ENCODE measurements at places on chromosomes 6 and 20.

DNA sequence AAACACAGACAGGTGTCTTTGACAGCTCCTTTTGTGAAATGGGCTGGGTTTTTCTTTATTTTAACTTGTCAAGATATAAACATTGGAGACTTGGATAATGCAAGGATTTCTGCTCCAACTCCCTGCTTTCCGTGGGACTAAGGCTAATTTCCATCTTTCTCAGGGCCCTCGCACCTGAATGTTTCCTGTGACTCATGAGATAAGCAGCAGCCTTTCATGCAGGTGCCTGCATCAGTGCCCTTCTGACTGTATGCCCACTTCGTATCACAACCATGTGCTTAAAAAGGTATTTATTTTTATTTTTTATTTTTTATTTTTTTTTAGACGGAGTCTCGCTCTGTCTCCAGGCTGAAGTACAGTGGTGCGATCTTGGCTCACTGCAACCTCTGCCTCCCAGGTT is 736.1 kb downstream of the DOK5 start:
- DNase-seq: no peak

DNA sequence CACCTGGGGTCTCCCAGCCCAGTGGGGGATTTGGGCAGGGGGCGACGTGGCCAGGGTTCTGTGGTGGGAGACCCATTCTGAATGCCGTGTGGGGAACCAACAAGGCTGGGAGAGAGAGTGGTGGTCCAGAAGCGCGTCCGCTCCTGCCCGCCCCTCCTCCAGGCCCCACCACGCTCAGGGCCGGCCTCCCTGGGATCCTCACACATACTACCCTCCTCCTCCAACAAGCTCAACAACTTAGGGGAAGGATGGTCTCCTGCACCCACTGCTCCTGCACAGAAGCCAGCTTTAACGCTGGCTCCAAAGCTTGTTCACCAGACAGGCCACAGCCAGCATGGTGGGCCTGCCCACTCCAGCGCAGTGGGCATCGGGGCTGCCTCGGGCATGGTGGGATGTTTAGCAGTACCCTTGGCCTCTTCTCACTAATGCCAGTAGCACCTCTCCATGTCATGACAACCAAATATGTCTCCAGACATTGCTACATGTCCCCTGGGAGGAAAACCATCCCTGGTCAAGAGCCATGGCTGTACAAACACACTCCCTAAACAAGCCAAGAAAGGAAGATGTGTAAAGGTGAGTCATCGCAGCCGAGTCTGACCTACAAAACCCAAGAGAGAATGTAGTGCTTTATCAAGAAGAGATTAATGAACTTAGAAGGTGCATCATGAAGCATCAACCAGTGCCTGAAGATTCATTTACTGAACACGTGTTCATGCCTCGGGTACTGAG is 75.7 kb downstream of the BMP7 start:
- DNase-seq: no peak

DNA sequence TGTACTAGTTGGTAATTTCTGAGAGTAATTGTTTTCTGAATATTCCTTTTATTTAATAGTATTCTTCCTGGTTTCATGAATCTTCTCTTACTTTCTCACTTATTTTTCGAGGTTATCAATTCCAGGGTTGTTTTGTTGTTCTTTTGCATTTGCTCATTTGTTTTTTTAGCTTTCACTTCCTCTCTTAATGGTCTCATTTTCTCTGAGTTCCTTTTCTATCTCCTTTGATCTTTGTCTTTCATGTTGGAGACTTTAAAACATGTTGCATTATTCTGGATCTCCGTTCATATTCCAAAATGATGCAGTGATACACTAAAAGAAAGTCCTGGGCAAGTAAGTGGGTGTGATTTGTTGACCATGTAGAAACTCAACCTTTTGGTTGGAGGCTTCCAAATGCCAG is 345.3 kb upstream of the SLC35B3 start:
- no peak for DNase-seq

DNA sequence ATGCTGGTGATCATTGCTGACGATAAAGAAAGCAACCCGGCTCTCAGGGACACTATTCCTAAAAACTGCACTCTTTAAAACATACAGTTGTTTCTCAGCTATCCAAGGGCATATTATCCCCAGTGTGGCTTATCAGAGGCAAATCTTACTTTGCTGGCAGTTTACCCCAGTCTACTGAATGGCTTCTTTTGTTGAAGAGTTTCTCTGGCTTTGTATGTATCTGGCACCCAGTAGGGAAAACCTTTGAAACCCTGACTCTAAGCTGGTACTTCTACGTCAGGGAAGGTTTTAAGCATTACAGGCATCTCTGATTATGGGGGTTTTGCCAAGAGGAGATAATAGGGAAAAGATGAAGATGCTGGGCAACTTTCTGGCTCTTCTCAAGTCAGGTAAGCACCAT is 637.6 kb upstream of the CHD6 start:
- DNase-seq: no peak

DNA sequence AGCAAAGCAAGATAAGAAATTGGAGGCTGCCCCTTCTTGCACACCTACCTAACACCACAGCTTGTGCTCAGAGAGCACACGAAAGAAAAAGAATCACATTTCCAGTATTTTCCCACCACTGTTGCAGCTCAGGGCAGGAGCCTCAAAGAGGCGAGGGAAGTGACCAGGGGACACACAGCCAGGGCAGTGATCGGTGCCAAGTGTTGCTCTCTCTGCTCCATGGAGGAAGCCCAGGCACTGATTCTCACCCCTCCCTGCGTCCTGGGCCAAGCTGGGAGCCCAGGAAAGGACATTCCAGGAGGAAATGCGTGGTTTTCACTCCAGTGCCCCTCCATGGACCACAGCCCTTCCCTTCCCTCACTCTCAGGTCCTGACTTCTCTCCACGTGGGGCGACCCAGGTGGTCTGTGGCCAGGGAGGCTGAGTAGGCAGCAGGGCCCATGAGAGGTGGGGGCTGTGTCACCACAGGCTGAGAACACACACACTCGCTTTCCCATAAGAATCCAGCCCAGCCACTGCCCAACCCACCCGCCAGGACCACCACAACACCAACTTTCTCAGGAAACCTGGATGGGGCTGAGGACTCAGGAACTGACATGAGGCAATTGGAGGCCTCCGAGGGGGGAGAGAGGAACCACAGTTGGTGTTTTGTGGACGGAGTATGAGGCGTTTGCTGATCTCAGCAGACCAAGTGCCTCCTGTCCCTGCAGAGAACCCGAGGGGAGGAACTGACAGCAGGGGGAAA is 81.7 kb upstream of the MAFB start:
- no peak for DNase-seq
